ENCODE measurements at places on chromosomes 3 and 15.

DNA sequence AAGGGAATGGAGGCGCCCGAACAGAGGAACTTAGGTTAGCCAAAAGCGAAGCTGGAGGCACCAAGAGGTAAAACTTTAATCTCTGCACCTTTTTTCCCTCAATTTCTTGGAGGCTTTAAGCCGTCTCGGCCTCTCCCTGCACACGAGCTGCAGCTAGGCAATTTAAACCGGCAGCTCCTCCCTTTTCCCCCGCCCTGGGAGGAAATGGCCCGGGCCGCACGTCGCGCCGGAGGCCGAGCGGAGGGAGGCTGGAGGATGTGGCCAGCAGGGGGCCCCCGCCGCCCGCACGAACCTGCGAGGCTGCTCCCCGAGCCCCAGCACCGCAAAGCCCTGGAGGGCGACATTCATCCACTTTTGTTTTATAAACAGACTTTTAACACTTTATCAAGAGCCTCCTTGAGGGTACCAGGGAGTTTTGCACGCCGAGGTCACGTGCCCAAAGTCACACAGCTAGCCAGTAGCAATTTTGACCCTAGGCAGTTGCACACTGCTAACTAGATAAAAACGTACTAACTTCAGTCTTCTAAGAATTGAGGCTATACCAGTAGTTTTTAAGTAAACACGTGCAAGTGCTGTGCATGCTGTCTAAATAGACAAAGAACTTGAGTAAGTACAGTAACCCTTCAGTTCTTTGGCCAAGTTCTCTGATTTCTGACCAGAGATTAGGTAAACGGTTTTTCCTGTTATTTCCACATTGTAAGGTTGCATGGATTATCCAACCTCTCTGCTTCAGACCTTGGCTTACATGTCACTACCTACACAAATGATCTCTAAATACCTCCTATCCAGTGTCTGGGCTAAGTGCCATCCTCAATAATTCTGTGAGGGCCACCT, 668 bp upstream of the XXYLT1 start:
- peak; percentile 78 for DNase-seq

- DNase-seq, result no peak
These were observed 49.2 kb upstream of the NMD3 start for GRCh38 chr3:161171639-161172552.

- DNase-seq, result no peak
These were observed 35.2 kb downstream of the MGLL start for GRCh38 chr3:127787071-127787490.

DNA sequence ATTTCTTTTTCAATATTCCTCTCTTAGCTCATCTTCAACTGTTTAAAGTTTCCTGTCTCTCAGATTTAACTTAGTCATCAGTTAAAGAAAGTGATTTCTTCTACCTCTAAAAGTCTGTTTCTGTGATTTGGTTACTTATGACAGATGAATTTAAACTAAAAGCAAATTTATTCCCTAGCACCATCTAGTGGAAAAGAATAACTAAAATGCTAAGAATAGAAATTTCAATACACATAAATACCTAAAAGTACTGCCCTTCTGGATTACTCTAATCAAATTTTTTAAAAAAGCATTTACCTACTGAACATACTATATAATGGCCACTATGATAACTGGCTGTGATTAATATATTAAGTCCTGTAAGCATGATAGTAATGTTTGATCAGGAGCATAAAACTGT, 14.0 kb upstream of the ZCWPW2 start:
- no peak for DNase-seq

DNA sequence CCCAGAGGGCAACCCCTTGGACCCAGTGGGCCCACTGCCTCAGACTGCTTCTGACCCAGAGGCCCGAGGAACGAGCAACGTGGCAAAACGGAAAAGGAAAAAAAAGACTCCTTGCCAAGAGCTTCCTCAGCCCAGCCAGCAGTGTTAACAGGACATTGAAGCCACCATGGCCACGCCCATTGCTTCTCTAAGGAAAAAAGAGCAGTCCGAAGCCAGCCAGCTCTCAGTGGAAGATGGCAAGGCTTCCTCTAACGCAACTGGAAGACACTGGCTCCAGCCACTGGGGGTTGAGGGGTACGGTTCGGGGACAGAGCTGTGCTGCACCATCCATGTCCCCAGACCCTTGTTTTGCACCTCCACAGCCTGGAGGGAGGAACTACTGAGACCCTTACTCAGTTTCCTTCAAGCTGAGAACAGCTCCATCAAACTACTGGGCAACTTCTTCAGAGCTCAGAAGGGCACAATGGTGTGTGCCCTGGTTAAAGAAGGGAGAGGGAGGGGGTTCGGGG, 10.7 kb downstream of the BMF start:
- DNase-seq, result no peak

DNA sequence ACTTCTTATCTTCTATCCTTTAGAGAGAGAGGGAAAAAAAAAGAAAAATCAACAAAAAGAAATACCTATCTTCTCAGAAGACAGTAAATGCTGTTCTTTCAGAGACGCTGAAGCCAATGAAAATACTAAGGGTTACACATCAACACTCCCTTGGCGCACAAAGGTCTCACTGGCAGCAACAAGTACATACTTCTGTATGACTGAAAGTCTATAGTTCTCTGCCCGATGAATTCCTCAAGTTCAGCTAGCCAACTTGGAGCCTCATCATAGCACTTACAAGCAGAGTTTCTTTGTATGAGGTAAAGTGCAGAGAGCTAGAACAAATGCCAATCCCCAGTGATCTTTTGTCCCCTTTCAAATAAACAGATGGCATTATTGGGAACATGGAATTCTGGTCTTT, 62.7 kb downstream of the CPNE4 start:
- no peak for DNase-seq

DNA sequence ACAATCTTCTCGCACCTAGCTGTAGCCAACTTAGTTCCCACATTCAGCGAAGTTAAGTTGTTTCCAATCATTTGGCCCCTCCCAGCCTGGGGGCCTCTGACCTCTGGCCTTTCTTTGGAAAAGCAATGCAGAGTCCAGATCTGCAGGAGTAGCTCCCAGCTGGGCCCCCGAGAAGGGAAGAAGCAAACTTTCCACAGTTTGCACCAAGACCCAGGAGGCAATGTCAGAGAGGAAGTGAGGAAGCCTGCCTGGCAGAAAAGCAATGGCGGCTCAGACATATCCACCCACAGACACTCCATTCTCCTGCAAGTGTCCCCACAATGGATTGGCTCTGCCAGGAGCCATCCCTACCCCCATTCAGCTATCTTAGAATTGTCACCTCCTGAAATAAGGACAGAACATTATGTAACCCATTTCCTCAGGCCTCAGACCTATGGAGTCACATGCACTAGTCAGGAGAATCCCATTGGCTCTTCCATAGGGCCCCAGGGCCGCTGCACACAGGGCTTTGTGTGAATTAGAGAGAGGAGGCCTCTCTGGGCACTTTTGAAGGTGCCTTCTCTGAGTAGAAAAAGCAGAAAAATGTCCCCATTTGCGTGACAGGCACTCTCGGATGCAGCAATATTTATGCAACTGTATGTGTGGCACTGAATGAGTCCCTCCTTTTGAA, 3.0 kb upstream of the BUB1B start:
- DNase-seq, result no peak

DNA sequence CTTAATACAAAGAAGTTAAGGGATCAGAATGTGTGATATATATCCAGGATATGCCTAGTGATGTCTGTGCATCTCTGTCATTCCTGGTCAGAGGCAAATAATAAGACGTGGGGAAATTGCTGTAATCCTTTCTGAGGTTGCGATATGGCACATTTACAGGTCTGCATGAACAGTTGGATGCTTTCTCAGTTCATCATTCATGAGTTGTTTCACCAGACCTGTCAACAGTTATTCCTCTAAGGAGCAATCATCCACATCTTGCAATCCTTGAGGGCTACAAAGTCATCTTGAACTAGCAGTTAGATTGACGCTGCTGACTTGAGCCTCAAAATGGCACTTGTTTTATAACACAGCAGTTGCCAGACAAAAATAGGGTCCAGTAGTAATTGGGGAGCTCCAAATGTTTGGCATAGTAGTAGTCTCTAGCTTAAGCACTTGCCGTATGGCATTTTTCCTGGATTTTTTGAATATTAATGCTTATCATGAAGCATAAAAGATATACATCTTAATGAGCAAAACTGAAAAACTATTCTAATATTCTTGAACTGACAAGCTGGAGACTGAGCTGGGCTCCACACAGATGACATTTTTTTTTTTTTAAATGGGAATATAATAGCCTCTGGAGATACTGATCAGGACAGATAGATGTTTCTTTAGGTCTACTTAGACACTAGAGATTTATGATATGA, 761.7 kb downstream of the VGLL3 start:
- no peak for DNase-seq

- DNase-seq, result no peak
These were observed 165.5 kb downstream of the ECT2 start for GRCh38 chr3:172915911-172916514.

DNA sequence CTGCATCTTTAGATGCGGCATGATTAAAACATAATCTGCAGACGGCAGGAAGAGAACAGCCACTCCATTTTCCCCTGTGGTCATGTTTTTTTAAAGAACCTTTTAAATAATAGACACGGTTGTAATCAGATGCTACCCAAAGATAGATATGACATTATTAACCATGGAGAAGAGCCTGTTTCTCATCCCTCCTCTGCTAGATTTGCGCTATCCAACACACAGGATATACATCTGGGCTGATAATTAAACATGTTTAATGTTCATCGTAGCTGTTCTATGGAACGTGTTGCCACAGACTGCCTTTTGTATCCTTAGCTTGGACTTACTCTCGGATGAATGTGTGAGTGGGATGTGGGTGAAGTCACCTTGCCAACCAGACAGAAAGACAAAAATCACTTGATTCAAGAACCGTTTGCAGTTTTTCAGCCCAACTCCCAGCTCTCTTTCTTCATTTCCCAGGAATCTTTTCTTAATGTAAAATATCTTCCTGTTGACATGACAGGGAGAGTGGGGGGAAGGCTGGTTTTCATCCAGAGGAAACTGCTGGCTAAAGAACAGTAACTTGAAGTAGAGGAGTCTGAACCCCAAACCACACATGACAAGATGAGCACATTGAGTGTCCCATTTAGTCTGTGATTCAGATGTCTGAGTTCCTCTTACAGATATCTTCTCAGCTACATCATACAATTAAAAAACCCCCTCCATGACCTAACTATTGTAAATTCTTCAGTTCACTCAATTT, 118.6 kb upstream of the PRICKLE2 start:
- no peak for DNase-seq

DNA sequence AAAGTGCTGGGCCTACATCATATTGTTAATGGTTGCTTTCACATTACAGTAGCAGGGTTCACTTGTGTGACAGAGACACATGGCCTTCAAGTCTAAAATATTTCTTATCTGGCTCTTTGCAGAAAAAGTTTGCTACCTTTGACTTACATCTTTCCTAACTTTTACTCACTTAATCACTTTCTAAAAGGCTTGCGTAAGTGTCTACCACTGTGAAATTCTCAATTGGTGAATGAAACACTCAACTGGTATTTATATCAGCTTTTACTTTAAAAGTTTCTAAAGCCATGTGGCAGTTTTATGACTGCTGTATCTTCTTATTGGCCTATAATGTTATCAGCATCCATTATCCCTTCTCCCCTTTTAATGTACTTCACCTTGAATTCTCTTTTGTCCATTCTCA, 554.5 kb downstream of the ZIC1 start:
- DNase-seq, result no peak

DNA sequence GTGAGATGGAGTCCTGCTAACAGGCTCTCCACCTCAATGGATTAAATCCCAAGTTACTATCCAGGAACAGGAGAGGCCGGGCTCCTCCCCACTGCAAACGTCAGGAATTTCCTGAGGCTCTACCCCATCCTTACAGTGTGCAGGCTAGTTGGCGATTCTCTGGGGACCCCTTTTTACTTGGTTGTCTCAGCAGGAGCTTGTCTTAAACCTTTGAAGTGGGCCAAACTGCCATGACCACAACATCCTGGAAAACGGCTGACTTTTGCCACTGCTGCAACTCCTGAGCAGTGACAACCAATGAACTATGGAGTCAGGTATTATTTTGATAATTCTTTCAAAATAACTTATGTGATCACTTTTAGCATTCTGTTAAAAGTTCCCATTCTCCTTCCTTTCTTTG, 440.9 kb upstream of the CCDC54 start:
- DNase-seq, result no peak

GRCh38 chr3:30984855-30985749, 90.6 kb upstream of the GADL1 start:
- no peak for DNase-seq

DNA sequence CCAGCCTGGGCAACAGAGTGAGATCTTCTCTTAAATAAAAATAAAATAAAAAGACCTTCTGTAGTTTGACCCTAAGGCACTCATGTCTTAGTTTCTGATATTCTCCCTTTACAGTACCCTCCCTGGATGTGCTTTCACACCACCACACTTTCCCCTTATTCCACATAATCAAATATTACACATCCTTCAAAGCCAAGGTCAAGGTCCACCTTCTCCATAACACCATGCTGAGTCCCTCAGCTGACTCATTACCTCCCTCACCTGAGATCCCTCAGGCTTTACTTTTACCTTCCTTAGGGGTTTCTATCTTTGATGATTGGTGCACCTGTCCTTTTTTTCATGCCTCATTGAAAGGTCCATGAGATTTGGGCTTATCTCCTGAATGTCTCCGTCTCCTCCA, 25.5 kb upstream of the MNS1 start:
- no peak for DNase-seq

DNA sequence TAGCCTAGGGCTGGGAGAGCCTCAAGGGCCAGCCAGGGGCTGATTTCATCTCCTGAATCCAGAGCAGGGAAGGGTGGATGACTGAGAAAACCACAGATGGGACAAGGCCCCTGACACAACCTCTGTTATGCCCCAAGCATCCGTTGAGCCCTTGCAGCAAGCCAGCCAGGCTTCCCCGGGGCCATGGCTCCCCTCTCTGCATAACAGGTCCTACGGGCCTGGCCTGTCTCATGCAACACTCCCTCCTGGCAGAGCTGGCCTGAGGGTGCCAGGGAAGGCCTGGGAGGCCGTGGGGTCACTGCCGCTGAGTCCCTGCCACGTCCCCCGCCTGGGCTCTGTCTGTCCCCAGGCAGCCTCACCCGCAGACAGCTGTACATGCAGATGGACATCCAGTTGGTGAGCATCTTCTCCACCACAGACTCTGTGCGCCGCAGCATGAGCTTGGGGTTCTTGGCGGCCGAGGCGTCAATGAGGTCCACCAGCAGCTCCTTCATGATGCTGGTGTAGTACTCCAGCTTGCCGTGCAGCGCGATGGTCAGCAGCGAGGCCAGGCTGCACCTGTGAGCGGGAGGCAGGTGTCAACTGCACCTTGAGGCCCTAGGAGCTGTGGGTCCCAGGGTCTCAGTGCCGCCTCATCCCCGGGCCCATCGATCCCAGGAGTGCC, 22.1 kb downstream of the H1-8 start:
- DNase-seq, result no peak
